ENCODE measurements at places on chromosomes 5 and 9.
A peak's percentile ranks its signal among the peaks of the same experiment; 100 is the strongest.

DNA sequence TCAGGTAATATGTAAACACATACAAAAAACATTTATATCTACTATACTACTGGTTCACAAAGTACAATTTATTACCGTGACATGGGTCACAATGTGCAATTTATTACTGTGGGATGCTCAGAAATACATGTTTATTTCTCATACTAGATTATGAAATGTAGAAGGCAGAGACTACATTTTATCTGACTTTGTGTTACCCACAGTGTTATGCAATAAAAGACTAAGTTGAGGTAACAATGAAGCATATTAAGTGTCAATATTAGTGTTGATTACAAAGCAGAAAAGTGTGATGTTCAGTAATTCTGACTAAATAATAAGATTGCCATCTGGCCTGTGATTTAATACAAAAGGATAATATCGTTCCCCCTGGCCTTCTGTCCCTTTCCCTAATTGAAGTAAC, 42.4 kb downstream of the CPLANE1 start:
- DNase-seq: no peak

GRCh38 chr9:95595721-95596295, 79.0 kb upstream of the PTCH1 start:
- no peak for DNase-seq

DNA sequence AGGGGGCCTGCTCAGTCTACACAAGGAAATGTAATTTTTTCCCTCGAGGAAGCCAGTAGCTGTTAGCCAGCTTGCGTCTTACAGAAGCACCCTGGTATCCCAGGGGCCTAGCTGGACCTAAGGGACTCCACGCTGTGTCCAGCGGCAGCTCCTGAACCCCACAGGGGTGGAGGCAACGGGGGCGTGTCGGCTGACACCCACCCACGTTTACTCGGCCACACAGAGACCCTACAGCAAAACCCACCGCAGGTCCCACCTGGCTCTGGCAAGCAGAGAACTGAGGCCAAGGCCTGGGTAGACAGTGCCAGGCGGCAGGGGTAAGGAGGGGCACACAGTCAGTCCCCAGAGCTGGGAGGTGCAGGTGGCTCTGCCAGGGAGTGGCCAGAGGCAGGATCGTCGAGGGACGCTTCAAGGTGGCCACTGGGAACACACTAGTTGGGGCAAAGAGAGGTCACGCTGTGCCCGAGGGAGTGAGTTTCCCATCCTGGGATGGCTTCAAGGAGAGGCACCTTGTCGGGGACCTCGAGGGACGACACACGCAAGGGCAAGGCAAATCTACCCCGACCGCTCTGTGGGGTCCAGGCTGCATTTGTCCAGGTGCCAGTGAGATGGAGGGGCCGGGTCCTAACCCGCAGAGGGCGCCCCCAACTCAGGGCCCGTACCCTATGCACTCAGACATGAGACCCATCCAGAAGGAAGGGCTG, 20.7 kb downstream of the BRD3OS start:
- no peak for DNase-seq

GRCh38 chr9:111691672-111692329, 30.4 kb downstream of the GNG10 start:
- DNase-seq: no peak

DNA sequence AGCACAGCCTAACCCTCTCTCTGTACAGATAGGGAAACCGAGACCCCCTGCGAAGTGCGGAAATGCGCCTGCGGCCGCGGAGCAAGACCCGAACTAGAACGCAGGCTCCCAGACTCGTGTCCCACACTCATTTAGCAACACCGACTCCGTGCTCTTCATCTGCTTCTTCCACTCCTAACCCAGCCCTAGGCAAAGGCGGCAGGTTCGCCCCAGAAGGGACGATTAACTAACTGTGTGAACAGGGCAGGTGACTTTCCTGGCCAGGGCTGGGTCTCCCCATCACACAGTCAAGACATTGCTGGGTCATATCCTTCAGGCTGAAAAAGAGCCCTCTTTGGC, 903 bp downstream of the CDX1 start:
- no peak for DNase-seq

- no peak for DNase-seq
Measured at GRCh38 chr9:27870404-27870803, 297.1 kb upstream of the C9orf72 start.

- no peak for DNase-seq
Measured at GRCh38 chr5:99614888-99615287, 686.1 kb upstream of the CHD1 start.

DNA sequence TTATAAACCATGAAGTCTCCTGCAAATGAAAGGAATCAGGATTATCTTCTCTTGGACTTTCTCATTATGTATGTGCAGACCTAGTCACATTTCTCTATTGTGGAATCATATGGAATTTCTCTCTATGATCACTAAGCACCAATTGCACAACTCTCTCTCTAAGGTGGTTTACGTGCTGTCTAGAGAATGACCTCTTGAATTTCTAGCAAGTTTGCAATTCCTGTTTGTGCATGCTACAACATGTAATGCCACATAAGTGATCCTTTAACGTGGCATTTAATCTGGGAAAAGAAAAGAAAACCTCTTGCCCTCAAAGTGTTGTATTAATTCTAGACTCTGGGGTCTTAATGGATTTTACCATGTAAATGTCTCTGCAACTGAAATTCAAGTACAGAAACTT, 5.0 kb upstream of the PPP2R2B start:
- DNase-seq: no peak

DNA sequence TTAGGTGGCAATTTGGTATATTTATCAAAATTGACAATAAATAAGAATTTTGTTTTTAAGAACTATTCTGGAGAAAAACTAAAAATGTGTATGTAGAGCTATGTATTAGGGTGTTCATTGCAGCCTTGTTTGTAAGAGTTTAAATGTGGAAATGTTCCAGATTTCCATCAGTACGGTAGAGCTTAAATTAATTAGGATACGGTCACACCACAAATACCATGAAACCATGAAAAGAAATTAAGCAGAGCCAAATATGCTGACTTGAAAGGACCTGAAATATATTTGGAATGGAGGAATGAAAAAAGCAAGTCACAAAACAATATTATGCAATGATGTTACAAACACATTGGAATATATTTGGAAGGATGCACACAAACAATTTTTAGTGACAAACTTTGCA, 64.6 kb downstream of the ACTBL2 start:
- DNase-seq: no peak

- no peak for DNase-seq
Measured at GRCh38 chr9:136789523-136789937, 1.6 kb upstream of the TMEM141 start.

DNA sequence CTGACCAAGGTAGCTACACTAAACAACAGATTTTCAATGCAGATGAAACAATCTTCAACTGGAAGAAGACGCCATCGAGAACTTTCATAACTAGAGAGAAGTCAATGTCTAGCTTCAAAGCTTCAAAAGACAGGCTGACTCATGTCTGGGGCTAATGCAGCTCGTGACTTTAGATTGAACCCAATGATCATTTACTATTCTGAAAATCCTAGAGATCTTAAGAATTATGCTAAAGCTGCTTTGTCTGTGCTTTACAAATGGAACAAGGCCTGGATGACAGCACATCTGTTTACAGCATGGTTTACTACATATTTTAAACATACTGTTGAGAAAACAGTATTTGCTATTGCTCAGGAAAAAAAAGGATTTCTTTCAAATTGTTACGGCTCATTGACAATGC, 54.9 kb downstream of the RICTOR start:
- no peak for DNase-seq

DNA sequence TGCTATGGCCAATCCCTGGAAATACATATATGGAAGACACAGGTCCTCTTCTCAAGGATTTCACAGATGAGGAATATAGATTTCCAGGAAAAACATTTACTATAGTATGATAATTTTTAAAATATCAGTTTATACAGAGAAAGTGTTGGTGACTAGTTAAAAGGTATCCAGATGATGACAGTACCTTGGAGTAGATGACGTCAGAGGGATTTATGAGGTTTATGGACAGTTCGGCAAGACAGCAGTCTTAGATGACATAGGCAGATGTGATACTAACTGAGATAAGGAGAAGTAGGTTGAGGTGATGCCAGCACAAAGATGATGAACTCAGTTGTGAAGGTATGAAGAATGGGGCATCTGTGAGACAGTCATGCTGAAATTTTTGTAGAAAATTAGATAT, 750.3 kb downstream of the PRELID2 start:
- no peak for DNase-seq

GRCh38 chr9:112861638-112862555, 28.8 kb downstream of the SLC46A2 start:
- DNase-seq: no peak

DNA sequence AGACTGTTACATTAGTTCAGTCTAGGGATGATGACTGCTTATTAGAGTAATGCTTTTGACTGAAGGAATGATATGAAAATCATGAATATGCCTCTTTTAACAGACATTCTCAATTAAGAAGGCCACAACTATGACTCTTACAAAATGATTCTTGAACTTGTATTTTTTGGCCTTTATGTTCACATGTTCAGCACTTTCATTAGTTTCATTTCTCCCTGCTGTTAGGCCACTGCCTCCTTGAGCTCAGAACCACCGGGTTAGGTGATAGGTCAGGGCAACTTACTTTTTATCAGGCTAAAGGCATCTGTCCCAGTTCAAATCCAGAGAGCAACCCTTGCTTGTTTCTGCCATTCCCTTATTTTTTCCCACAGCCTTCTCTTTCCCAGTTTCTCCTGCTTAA, 235.2 kb upstream of the ELL2 start:
- DNase-seq: no peak

DNA sequence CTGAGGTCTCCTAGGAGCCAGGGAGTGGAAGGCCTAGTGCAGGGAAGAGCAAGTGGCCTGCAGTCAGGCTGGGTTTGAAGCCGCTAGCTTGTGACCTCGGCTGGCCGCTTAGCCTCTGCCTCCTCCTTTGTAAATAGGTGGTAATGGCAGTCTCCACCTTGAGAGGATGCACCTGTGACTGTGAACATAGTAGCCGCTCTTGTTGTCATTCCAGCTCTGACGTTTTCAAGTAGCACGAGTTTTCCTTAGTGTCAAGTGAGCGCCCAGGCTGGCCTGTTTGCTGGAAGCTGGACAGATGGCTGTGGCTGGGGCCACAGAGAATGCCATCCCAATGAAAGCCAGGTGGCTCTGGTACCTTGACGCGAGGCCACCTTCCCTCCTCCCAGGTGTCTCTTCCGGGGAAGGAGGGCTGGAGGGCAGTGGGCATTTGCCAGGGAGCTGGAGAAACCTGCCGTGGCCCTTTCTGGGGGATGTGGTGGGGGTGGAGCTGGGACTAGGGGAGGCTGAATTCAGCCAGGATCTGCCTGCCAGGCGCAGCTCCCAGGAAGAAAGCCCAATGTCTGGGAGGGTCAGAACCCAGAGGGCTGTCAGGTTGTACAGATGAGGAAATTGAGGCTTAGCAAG, 2.5 kb downstream of the ASS1 start:
- no peak for DNase-seq

DNA sequence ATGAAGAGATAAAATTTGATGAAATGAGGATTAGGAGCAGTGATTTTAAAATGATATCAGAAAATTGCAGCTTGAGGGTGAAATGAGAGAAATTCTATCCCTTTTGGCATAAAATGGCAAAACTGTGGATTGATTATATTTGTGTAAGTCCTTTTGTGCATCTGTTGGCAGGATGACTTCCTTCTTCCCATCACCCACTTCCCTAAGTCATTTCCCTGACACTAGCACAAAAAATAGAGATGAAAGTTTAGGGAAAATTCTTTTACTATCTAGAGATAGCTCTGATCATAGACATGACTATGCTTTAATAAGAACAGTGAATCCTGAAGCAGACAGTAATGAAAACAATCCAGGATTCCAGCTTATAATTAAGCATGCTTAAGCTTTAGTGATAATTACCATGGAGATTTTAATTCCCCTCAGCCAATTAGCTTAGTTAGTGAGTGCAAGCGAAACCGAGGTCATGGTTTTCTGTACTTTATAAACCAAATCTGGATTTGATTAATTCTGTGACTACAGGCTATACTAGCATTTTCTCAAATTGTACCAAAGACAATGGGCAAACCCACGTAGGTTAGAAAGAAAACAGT, 163.6 kb upstream of the TARS1 start:
- no peak for DNase-seq

GRCh38 chr5:68444833-68445232, 229.3 kb downstream of the PIK3R1 start:
- no peak for DNase-seq

DNA sequence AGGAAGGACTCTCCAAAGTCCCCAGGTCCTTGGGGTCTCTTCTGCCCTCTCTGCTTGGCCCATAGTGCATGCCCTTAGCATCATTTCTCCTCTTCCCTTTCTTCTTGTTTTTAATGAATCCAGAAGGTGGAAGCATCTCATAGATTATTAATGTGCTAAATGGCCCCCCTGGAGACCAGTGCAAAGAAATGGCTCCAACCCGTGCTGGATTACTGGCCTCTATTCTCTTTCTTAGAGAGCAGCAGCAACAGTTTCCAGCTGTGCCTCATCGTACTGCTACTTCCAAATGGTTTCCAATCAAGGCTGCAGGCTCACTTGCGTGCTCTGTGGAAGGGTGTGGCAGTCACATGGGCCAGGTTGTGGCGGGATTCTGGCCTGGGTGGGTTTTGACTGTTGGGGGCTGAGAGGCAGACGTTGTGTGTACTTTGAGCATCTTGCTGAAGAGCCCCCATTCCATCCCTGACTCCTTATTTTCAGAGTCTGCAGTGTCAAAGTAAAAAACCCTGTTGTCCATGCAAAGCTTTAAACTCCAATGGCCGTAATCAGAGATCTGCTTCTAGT, 139.7 kb downstream of the GABBR2 start:
- DNase-seq: no peak

- no peak for DNase-seq
Measured at GRCh38 chr9:99023231-99023630, 79.5 kb downstream of the COL15A1 start.

- DNase-seq: no peak
Measured at GRCh38 chr9:134185536-134186011, 21.2 kb upstream of the RNU6ATAC start.

DNA sequence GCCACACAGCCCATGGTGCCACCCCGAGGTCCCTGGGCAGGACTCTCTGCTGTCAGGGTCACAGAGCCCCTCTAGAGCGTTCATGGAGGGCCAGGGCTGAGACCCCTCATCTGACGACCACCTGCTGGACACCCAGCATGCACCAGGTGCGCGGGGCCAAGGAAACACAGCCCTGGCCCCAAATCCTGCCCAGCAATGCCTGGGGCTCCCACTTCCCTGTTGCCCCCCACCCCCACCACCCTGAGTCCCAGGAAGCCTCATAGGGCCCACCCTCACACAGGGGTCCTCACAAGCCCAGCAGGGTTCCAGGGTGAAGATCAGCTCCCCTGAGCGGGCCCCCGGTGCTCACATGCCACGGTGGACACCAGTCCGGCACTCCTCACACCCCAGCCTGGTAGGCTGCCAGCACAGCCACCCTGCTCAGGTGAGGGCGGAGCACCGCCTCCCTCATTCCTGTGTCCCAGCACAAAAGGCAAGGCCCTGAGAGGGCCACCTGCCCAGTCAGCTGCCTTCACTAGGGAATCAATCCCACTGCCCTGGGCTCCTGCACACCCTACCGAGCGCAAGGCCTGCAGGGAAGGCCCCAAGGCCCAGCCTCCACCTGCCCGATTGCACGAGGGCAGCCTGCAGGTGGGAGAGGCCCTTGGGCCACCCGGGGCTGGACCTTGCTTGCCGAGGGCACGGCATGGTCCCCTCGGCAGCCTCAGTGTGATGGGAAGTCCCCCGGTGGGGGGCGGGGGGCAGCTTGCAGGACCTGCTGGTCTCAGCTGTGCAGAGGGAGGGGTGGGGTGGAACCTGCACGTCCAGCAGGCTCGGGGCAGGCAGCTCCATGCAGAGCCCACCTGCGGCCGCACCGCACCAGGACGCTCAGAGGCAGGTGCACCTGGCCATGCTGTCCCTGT, 56.4 kb upstream of the UBAC1 start:
- DNase-seq: peak; percentile 6

Measured in T-helper 1 cell (primary cell).